CD4-positive, alpha-beta T cell treated with Interferon gamma for 1 hour (primary cell): ENCODE measurements at places on chromosomes 16 and 17.

DNA sequence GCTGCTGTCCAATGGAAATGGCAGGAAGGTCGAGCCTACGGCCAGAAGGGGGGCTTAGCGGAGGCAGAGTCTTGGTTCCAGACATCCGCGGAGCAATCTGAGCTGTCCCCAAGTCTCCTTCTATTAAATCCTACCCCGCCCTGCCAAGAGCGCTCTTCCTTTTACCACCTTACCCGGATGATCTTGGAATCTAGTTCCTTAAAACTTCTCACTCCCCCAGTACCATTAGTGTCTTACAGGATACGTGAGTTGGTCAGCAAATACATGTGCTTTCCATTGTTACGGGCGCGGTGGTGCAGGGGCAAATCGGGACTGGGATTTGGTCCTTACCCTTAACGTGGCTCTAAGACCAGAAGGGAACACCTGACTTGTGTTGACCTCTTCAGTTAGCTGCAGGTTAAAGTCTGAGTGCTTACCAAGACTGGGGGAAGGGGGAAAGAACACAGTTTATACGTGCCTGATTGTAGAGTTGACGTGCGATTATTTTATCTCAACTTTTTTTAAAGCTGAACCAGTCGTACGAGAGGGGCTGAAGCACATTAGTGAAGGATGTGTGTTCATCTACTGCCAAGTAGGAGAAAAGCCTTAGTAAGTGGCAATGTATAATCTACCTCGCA is 495 bp downstream of the TXNDC17 start:
- no peak for DNase-seq

- no peak for DNase-seq
Measured at GRCh38 chr16:84547546-84548061, 43.1 kb upstream of the MEAK7 start.

- no peak for DNase-seq
Measured at GRCh38 chr17:50146927-50147665, 3.4 kb downstream of the PPP1R9B start.

GRCh38 chr16:24801761-24802302 is 43.9 kb upstream of the SLC5A11 start:
- DNase-seq, result no peak
